NCI-H146 (cell line): ENCODE measurements at places on chromosomes 3 and 15.

DNA sequence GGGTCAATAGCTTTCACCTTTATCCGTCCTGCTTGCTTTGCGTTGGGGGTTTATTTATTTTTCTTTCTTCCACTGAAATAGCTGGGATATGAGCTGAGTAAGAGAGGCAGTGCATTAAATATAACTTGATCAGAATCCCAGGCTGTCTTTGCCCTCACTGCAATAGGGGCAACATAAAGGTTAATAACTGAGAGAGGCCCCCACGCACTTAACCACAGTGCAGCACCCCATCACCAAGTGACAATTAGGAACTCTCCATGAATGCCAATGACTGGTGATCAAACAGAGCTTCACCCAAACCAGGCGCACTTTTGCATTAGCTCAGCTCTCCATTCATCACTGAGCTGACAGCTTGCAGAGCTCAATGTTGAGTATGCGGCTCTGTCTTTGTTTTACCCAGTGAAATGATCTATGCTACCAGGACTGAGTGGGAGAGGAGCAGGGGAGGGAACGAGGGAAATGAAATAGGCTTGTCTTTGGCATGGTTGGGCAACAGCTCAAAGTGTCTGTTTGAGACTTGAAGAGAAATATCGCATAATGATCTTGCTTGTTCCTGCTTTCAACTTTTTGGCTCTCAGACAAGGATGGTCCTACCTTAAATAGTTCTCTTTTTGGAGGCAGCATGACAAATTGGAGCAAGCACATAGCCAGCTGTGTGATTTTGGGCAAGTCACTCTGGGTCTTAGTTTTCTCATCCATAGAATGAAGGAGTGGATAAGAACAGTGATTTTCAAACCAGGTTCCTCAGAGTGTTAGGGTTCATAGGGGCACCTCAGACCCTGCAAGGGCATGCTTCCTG lies 14.5 kb upstream of the GLCE start:
- peak; percentile 33 for DNase-seq

DNA sequence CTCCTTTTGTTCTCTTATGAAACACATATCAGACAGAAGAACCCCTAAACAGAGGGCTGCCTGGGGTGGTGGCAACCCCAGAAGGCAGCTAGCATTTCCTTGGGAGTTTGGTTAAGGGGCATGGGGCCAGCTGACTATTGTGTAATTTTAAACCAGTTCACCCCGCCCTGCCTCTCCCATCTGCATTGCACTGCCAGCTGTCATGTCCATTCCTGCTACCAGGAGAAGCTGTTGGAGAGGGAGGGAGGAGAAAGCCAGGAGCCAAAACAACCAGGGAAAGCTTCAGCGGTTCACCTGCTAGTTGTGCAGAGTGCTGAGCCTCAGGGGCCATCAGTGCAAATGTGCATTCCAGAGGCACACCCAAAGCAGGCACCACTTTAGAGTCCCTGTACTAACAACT lies 47.6 kb upstream of the ATP1B3 start:
- DNase-seq: peak; percentile 69

DNA sequence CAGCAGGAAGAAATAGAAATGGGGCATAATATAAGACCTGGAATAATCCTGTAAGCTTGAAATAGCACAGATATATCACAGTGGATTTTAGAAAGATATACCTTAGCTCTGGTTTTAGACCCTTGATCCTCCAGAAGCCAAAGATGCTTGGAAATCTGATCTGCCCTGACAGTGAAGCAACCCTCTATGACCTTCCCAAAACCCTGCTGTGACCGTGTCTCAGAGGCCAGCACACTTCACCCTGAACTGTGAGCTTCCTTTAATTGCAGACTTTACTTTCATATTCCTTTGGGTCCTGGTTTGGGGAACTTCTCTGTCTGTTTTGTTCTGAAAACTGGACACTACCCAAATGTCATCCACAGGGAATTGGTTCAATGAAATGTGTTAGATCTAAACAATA lies 13.0 kb downstream of the MECOM start:
- DNase-seq: no peak

GRCh38 chr3:106794442-106794841 lies 582.8 kb upstream of the CCDC54 start:
- DNase-seq: no peak

DNA sequence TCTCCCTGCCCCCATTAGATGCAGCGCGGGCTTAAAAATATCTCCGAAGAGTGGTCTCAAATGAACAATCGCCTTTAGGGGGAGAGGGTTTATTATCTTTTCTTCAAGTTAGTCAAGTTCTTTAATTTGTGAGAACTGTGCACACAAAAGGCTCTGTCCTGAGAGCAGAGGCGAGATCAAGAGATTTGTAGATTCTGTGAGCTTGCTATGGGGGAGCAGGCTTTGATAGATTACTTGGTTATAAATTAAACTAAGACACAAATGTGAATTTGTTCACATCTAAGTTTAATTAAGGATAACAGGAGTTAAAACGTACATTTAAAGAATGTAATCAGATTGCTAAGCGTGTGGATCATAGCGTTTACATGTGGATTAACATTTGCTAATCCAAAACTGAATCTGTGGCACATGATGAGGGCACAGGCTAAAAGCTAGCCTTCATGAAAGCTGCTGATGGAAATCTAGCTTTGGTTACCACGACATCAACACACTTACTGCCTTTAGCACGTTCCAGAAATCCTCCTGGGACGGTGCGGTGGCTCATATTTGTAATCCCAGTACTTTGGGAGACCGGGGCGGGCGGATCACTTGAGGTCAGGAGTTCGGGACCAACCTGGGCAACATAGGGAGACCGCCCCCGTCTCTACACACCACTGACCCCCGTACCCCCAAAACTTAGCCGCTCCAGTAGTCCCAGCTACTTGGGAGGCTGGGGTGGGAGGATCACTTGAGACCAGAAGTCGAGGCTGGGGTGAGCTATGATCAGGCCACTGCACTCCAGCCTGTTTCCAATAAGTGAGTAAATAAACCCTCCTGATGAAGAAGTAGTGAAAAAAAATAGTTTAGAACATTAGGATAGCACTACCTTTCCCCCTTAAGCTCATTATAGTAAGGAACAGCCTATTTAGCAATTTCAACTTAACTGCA lies 1.0 kb upstream of the PRTG start:
- no peak for DNase-seq

GRCh38 chr15:55108858-55109518 lies 87.8 kb downstream of the RSL24D1 start:
- peak; percentile 27 for DNase-seq

GRCh38 chr15:28900892-28901586 lies 15.3 kb downstream of the APBA2 start:
- DNase-seq: no peak

DNA sequence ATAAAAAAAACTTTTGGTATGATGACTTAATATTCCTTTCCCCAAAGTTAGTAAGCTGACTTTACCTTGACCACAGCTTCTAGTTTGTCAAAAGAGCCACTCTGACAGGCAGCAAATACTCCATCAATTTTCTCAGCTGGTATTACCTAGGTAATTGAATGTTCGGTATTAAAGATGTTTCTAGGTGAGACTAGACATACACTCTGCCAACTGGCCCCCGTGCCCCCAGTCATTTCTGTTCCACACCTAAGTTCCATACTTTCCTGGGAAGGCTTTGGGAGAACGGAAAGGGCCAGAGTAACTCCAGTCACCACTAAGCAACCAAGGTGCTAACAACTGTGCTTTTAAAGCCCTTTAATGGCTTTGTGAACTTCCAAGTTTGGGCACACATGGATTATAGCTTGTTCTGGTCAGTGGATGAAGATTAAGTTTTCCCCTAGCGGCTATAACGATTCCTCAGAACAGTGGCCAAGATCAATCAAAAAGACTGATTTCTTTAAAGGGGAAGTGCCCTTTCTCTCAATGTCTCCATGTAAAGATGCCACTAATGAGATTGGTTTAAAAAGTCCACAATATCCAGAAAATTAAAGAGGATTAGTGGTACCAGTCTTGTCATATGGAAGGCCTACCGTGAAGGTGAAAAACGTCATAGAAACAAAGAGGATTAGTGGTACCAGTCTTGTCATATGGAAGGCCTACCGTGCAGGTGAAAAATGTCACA lies 7.0 kb downstream of the EIF4A2 start:
- DNase-seq: no peak

DNA sequence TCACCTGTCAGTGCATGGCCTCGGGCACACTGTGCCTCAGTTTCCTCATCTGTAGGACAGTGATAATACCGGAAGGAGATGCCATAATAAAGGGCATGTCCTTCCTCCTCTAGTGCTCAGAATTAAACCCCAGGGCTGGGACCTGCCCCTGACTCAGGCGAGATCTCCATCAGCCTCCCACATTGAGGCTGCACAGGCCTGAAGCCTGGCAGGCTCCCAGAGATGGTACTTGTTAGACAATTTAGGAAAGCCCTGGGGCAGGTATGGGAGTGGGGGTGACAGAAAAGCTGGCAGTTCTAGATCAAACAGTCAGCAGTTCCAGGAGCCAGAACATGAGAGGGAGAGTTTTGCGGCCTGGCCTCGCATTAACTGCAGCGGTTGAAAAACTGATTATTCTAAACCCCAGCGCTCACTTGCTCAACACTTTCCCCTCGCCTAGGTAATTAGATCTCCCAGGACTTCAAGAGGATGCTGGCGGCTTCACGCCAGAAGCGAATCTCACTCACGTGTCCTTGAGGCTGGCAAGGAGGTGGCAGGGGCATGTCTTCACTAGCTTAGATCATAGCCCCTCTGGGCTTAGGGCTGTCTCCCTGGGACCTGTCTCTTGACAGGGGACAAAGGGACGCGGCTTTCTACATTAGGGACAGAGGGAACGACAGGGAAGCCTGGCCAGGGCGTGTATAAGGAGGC lies 73.1 kb downstream of the ATP2B2 start:
- DNase-seq: no peak

DNA sequence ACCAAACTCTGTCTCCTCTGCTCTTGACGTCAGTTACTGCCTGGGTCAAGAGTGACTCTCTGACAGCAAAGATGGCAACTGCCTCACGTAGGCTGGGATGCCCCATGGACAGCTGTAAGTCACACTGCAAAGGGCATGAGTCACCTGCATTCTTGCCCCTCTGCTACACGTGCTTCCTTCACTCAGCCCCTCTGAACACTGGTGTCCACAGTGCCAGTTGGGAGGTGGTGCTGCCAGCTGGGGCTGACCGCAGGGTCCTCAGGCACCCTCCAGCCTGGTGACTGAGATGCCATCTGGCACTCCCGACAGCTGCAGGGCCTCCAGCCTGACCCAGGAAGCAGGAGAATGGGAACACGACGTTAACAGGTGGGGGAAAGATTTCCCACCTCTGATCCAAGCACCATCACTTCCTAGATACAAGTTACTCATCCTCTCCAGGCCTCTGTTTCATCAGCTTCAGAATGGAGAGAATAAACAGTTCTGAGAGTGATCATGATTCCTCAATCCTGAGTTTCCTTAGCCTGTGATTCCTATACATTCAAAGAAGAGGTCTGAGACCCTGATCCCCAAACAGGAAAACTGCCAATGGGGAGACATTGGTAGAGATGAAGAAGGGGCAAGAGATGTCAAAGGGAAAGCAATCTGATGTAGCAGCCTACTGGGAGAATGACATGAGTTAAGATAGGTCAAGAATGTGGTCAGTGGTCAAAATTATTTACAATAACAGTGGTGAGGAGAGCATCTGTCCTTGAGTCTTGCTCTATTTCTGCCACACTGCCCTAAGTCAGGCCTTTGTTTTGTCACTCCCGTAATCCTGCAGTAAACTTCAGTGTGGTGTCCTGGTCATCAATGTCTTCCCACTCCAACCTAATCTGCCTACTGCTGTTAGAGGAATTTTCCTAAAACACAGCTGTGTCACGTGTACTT lies 86.1 kb upstream of the BCL6 start:
- no peak for DNase-seq

DNA sequence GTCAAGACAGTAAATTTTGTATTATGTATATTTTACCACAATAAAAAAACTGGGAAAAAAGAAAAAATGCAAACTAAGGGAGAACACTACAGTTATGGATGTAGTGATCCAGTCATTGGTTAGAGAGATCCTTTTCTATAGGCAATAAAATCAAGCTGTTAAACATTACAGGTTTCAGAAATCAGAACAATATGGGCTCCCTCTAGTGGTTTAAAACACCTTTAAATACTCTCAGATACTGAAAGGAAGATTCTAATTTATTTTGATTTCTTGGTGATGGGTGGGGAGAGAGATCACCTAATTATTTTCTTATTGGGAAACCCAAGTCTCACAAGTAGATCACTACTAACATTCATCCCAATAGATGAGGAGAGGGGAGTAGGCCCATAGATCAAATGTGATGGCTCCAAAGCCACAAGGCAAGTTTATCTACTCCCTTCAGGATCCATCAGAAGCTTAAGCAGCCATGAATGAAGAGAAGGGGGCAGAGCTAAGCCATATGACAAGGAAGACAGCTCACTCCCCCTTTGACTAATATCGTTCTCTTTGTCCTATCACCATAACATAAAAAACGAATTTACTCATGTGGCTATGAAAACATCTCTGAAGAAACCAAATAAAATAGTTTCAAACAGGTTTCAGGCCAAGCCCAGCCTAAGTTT lies 118.6 kb downstream of the ANO10 start:
- no peak for DNase-seq
